ENCODE measurements at places on chromosomes 7 and 10. TPM values are rescaled to one million over a fixed set of nuclear protein-coding genes. Genes with fewer than 3 reads are reported as not detected.

DNA sequence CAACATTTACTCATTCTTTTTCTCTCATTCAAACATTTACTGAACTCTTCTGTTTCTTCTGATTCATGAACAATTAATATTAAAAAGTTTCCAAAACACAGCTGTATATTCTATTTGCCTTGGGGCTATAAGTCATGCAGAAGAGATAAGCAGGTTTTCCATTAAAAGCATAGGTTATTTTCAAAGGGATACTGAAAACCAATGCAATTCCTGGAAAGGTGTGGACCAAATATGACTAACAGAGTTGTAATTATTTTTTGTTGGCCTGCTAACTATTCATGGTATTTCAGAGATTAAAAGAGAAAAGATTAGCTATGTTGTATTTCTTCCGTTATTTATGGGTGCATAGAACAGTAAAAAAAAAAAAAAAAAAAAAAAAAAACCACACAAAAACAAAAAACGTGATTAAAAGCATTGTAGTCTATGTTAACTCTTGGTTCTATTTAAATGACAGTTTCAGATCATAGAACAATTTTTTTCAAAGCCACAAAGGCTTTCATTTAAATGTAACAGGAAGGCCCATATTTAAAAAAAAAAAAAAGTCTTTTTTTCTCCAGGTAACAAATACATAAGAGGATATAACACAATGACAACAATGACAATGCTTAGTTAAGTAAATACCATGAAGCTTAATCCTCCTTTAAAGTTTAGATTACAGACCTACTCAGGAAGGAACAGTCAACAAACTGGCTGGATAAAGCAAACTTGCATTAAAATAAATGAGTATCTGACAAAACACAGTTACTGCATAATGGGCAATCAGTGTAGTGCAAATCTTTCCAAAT lies 1042.9 kb downstream of the GATA3 start:
- no peak for DNase-seq

PRPS1L1 gene
- total RNA-seq: not detected

- no peak for DNase-seq
These were observed 19.4 kb upstream of the EPHB6 start for GRCh38 chr7:142835487-142835886.

DNA sequence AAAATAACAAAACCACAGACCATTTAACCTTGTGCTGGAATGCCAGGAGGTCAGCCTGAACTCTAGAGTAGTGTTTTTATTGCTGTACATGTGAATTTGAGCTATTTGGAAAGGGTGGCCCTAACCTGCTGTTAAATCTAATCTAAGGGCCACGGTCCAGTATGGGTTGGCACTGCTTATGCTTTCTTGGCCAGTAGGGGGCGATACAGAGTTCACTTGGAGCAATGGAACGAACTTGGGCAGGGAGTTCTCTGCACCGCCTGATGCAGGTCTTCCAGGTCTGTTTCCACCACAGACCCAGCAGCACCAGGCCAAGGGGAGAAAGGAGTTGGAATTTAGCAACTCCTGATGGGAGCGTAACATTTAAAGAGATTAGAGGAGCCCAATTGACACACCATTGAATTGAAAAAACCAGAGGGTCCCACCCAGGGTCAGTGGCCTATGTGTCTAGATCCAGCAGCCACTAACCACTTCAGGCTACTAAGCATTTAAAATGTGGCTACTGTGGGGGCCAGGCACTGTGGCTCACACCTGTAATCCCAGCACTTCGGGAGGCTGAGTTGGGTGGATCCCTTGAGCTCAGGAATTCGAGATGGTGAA lies 75.7 kb upstream of the EFCAB10 start:
- DNase-seq: no peak

CCZ1B gene
- 132 TPM for total RNA-seq

DNA sequence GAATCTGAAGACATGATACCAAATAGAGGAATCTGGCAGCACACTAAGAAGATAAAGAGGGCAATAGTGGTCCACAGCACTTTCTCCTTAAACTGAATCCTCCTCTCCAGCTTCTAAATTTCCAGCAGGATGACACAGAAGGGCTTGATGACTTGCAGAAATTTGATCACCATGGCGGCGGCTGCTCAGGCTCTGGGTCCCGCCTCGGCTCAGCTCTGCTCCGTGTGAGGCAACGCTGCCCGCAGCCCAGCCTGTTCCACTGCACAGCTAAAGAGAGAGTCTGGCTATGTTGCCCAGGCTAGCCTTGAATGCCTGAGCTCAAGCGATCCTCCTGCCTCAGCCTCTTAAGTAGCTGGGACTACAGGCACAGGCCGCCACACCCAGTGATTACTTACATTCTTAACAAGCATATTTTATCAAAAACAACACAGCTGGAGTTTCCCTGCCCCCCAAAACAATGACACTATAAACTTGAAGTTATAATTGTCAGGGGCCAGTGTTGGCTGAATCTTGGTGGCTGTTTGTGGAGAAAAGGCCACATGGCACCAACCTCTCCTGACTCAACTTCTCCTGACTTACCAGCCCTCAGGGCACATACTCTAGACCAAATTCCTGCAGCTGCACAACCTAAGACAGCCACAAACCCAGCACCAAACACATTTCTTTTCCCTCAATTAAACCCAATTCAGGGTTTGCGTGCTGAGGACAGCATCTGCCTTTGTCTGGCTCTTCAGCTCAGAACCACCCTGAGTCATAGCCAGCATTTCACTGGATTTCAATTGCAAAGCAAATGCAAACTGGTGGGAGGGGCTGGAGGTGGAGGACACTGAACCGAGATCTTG lies 11.6 kb upstream of the TNPO3 start:
- DNase-seq: no peak

GRCh38 chr10:57472823-57473619 lies 794.7 kb downstream of the IPMK start:
- DNase-seq: no peak

DNA sequence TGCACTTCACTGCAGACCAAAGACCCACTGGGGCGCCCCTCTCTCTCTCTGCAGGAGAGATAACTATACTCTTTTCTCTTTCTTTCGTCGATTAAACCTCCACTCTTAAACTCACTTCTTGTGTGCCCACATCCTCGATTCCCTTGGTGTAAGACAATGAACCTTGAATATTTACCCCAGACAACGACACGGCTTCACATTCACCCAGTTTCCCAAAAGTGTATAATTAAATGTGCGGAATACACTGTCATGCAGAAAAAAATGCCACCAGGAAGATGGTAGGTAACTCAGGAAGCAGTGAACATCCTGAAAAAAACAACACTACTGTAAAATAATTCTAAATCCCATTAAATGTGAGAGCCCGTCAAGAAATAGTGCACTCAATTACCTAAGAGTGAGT lies 882.2 kb downstream of the TYW1 start:
- no peak for DNase-seq

Measured in occipital lobe (tissue), 3 donors.